Stimulated activated CD8-positive, alpha-beta memory T cell treated with anti-CD3 and anti-CD28 coated beads, Interleukin-4, amount 100 ng/mL, for 1 hour (primary cell): ENCODE measurements at places on chromosomes 3 and 15.
A peak's percentile ranks its signal among the peaks of the same experiment; 100 is the strongest.

DNA sequence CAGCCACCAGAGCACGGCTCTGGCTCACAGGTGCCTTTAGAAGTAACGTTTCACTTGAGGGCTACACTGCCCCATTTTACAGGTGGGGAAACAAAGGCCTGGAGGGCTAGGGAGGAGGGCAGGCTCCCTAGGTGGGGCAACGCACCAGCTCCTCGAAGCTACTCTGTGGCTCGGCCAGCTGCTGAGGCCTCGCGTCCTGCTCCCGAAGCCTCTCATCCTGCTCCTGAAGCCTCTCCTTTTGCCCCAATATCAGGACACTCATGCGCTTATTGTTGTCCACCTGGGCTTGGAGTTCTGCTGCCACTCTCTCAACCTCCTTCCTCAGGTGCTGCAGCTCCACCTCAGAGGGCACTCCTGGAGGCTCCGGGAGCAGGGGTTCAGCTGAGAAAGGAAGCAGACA is 28.2 kb upstream of the OR4F6 start:
- DNase-seq: no peak

- no peak for DNase-seq
These were observed 66.1 kb downstream of the RPN1 start for GRCh38 chr3:128584412-128585020.

- no peak for DNase-seq
These were observed 223.0 kb upstream of the BHLHE40 start for GRCh38 chr3:4756057-4756775.

- no peak for DNase-seq
These were observed 1762.5 kb downstream of the SI start for GRCh38 chr3:163315786-163316185.

DNA sequence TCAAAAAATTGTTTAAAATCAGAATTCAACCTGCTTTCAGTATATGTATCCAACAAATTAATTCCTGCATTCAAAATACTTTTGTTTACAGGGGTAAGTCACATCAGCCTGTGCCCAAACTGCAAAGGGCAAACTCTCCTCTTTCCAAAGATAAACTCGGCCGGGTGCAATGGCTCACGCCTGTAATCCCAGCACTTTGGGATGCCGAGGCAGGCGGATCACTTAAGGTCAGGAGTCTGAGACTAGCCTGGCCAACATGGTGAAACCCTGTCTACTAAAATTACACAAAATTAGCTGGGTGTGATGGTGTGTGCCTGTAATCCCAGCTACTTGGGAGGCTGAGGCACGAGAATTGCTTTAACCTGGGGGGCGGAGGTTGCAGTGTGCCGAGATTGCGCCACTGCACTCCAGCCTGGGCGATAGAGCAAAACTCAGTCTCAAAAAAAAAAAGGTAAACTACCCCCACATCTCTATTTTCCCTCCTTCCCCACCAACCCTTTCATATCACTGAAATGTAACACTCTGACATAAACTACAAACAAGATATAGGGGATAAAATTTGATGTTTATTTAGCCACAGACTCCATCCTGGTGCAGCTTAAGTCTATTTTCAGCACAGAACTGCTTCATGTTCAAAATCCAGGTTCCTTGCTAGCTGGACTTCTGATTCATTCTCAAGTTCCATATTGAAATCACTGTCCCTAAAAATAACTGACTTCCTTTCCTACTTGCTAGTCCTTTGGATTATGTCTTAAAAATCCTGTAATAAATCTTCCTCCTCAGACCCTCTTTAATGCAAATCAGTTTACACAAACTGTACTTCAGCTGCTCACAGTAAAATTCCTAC is 15.4 kb downstream of the UBP1 start:
- DNase-seq: no peak

DNA sequence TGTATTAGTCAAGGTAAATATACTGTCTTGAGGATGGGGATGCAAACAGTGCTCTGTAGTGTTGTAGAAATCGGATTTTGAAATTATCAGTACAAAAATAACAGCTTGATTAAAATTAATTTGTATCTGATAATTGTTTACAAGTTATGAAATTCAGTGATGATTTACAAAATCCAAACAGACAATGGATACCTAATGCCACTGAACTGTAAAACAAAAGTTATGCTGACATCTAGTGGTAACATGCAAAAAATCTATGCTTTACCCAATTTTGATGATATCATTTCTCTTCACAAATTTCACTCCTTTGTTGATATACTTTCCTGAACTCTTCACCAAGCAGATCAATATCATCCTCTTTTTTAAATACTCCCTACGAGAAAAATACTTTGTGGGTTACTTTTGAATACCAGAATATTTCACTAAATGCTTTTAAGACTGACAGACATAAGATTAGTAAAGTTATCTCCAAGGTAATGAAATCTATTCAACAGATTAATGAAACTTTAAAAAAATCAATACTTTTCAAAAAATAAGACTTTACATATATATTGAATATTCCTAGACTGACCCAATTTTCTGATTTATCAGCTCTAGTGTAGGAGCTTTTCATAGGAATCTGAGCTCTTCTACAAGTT is 36.0 kb downstream of the MNS1 start:
- DNase-seq: no peak

GRCh38 chr3:39443530-39443929 is 23.9 kb upstream of the MOBP start:
- no peak for DNase-seq

DNA sequence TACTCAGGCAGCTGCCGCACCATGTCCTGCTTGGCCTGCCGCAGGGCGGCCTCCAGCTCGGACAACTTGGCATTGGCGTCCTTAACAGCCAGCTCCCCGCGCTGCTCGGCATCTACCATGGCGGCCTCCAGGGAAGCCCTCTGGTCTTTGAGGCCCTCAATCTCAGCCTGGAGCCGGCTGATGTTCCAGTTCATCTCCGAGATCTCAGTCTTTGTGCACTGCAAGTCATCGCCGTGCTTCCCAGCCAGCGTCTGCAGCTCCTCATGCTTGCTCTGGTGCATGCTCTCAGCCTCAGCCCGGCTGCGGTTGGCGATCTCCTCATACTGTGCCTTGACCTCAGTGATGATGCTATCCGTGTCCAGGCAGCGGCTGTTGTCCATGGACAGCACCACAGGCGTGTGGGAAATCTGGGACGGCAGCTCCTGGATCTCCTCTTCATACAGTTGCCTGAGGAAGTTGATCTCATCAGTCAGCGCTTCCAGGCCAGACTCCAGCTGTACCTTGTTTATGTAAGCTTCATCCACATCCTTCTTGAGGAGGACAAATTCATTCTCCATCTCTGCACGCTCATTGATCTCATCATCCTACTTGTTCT is 15.5 kb upstream of the PSTPIP1 start:
- DNase-seq: no peak

- DNase-seq: no peak
These were observed 33.4 kb upstream of the PIAS1 start for GRCh38 chr15:68020685-68021084.

DNA sequence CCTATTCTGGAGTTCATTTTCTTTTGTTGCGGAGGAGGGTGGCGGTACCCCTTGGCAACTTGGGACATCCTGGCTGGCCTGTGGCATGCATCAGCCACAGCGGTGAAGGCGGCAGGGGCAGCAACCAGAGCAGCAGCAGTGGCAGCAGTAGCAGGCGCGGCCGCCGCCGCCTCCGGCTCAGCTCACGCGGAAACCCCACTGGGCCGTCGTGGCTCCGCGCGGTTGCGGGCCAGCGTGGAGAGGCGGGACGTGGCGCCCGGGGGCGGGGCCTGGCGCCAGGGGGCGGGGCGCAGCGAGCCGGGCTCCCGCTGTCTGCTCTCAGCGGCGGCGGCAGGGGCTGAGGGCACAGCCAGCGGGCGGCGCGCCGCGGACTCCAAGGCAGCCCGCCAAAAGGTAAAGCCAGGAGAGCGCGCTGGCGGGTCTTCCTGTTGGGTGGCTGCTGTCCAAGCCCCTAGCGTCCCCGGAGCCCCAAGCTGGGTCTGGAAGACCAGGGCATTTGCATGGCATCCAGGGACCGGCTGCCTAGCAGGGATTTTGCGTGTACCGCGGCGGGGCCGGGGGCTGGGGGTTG is 334.4 kb upstream of the THRB start:
- DNase-seq: no peak

GRCh38 chr15:40340038-40340739 is 550 bp downstream of the CCDC9B start:
- DNase-seq: no peak

- no peak for DNase-seq
These were observed 84.9 kb upstream of the PSMD6 start for GRCh38 chr3:64108231-64108630.

DNA sequence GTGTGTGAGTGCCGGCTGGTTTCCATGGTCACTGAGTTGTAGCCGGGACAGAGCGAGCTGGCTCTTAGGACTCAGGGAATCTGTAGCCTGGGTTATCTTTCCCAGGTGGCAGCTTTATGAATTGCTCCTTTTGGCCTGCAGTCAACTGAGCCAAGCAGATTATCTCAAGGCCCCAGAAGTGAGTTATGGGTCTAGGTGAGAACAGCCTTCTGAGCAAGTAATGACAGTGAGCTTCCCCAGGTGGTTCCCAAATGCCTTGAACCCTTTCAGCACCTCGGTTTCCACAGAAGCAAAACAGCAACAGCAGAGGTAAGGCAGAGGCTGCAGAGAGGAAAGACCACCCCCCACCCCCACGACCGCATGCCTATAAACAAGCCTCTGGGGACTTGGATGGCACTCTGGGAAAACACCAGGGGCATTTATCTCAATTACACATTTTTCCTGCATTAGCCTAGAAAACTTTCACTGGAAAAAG is 56.7 kb upstream of the DGKG start:
- DNase-seq: no peak

DNA sequence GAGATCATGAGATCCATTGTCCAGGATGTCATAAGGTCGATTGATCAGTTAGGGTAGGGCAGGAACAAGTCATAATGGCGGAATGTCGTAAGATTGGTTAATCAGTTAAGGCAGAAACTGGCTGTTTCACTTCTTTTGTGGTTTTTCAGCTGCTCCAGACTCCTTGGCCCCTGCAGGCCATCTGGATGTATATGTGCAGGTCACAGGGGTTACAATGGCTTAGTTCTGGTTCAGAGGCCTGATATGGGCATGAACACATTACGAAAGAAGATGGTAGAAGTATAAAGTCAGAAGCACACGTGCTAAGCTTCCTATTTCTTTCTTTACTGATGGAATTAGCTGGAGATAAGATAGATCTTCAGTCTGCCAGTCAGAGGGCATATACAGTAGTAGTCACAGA is 315.4 kb upstream of the LRRC3B start:
- no peak for DNase-seq

DNA sequence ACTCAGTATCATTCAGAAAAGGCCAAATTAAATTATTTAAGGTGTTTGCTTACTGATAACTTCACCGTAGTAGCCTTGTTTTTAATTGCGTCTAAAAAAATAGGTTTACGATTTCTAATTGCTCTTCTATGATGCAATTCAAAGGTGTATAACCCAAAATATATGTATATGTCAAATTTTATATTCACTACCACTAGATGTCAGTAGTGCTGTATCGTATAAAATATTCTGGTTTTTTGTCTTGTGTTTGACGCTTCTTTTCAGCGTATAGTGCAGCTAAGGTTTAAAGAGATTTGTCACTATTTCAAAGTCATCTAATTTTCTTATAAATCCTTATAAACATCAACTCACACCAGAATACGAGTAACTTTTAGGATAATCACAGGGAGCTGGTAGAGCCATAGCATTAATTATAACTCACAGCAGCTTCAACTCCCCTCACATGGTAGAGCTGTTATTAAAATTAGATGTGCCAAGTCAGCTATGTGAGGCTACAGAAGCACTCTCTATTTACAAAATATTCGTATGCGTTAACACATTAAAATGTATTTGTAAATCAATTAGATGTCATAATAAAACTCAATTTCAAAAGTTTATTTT is 3.5 kb downstream of the PFN2 start:
- no peak for DNase-seq

DNA sequence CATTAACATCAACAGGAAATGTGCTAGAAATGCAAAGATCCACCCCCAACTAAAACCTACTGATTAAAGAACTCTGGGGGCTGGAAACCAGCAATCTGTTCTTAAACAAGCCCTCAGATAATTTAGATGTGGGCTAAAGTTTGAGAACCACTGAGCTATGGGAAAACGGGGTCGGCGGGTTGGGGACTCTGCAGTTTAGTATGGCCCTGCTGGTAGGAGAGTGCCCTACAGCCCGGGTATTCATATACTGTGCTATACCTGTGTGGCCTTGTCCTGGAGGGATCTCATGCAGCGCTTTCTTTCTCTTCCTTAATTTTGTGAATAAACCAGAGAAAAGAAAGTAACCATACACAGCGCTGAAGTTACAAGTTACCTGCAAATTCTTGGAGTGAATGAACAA is 189.7 kb upstream of the GBE1 start:
- no peak for DNase-seq

DNA sequence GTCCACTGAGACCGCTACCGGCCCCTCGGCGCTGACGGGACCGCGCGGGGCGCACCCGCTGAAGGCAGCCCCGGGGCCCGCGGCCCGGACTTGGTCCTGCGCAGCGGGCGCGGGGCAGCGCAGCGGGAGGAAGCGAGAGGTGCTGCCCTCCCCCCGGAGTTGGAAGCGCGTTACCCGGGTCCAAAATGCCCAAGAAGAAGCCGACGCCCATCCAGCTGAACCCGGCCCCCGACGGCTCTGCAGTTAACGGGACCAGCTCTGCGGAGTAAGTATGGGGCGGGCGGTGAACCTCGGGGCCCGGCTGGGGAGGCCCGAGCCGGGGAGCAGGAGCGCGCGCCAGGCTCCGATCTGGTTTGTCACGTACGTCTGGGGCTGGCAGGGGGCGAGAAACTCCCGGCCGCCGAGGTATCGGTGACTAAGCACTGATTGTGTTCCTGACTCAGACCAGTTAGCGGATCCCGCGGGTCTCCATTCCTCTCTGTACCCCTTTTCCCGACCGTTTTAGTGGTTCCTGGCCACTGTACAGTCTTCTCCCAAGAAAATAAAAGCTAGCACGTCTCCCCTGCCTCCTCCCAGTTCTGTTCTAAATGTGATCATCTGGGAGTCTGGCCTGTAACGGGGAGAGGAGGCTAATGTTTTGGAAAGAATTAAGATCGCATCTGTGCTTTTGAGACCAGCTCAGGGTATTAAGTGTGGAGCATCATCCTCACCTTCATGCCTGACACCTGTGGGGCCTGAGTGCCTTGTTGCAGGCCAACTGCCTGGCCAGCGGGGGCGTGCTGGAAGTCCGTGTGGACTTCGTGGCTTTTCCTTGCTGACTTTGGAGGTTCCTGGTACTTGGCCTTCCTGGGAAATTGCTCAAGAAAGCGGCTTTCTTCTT is 691 bp downstream of the MAP2K1 start:
- peak; percentile 49 for DNase-seq

DNA sequence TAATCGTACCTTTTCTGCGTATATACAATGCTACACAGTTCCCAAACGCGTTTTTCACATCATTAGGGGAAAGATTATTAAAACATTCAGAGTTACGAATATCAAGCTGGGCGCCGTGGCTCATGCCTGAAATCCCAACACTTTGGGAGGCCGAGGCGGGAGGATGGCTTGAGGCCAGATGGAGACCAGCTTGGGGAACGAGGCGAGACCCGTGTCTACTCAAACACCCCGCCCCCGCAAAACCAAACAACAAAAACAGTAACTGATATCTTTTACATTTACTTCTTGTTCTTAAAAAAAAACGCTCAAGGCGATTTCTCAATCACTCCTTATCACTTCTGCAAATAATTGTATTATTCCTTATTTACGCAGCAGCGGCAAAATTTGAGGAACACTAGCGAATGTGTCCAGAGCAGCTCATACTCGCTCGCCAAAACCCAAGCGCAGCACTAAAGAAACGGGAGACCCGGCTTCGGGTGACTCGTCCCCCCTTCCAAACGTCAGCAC is 1.2 kb downstream of the ZBTB11 start:
- no peak for DNase-seq
